ENCODE measurements at places on chromosomes 4 and X.

DNA sequence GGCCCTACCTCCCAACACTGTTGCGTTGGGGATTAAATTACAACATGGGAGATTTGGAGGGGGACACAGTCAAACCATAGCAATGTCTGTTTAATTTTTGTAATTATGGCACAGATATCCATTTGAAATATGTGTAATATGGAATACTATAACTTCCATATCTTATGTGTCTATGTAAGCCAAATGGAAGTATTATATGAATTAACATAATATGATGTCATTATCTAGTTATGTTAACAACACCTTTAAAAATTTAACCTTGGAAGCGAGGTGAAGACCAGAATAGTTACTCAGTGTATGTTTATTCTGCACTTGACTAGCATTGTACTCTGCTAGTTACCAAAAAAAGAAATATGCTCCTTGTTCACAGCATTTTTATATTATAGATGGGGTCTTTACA is 4.3 kb downstream of the SMARCA5 start:
- no peak for DNase-seq

- DNase-seq, result no peak
Observed at GRCh38 chrX:17030580-17031270, 84.3 kb downstream of the REPS2 start.

- no peak for DNase-seq
Observed at GRCh38 chrX:48745222-48745621, 16.3 kb upstream of the GLOD5 start.

DNA sequence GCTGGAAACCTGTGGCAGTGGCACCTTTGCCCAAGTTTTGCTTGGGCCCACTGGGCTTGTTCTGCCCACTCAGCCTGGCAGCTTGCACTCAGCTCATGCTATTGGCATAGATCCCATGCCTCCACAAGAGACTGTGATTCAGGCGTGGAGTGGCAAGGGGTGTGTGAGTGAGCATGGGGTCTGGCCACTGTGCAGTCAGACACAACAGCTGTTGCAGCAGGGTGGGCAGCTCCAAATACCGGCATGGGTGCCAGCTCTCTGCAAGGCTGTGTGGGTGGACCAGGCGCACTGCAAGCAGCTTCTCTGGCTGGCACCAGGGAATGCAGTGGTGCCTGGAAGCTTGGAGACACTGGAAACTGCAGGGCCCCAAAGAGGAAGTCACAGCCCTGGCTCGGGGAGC is 27.4 kb upstream of the DIPK2B start:
- DNase-seq, result no peak

DNA sequence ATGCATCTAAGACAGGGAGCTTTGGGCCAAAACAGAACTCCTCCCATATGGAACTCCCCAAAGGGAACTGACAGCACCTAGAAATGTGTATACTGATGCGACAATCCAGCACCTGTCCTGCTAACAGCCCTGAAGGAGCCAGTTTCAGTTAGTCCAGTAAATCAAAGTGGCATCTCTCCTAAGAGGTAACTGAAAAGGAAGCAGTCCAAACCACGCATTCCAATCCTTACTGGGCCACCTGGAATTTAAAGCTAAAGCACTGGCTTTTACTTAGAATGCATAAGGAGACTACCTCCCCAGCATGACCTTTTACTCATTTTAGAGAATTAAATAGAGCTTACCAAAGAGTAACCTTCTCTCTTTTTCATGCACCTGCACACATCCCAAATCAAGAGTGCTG is 586.8 kb upstream of the PITX2 start:
- no peak for DNase-seq

DNA sequence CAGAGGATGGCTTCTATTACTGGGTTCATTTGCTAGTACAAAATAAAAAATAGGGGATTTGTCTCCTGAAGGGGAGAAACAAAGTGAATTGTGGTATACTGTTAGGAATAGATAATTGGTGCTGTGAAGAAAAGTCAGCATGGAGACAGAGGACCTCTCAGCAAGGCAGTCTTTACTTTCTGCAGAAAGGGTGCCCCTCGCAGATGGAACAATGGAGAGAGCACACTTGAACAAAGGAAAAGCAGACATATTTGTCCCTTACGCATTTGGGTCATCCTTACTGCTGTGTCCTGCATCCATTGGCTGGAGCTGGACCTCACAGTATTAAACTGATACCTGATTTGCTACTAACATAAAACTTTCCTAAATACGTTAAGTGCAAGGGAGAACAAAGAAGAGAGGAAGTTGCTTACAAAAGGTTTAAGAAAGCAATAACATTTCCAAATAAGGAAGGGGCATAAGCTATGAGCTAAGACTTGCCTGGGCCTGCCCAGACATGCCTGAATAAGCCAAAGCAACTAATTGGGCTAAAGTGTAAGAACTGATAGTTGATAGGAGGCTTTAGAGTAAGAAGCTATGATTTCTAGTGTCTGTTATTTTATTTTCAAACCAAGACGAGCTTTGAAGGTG is 83.8 kb downstream of the CCKAR start:
- no peak for DNase-seq

GRCh38 chr4:149187726-149188125 is 627.9 kb downstream of the IQCM start:
- DNase-seq, result no peak

- DNase-seq, result no peak
Observed at GRCh38 chr4:124964852-124965496, 252.4 kb upstream of the ANKRD50 start.

GRCh38 chr4:84800256-84800655 is 166.2 kb downstream of the WDFY3 start:
- DNase-seq, result no peak

- peak; percentile 35 for DNase-seq
Observed at GRCh38 chr4:88158038-88158488, 376 bp downstream of the ABCG2 start.

GRCh38 chrX:24494647-24495075 is 29.6 kb downstream of the PDK3 start:
- DNase-seq, result no peak

- no peak for DNase-seq
Observed at GRCh38 chrX:54063361-54063760, 19.1 kb upstream of the PHF8 start.

DNA sequence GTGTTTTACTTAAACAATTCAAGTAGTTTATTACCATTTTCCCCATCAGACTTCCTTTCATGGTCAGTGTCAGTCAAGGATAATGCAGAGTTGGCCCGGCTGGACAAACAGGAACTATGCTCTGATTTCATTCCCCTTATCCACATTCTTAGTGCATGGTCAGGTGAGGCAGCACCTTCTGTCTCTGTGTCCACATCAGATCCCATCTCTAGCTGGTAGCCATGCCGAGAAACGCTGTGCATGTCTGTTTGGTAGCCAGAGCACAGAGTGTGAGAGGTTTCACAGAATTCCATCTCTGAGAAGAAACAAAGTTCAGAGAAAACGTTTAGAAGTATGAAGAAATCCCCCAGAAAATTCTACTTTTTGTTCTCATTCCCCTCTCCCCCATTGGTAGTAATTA is 423.7 kb upstream of the TEX13C start:
- no peak for DNase-seq

DNA sequence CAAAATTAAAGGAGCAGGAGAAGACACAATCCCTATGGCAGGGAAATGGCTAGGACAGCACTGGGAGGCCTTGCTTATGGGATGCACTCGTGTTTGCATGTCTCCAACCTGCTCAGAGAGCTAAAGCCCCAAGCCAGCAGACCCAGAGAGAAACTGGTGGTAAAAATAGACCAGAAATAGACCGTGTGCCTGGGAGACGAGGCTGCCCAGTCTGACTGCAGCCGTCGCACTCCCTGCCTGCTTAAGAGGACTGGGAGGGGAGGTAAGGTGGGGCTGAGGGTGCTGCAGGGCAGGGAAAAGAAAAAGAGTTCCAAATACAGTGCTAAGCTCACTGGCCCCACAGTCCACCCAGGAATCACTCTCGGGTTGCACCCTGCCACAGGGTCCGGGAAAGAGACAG is 633.5 kb downstream of the BCOR start:
- DNase-seq, result no peak

- DNase-seq, result no peak
Observed at GRCh38 chr4:3851211-3851610, 85.0 kb downstream of the ADRA2C start.

DNA sequence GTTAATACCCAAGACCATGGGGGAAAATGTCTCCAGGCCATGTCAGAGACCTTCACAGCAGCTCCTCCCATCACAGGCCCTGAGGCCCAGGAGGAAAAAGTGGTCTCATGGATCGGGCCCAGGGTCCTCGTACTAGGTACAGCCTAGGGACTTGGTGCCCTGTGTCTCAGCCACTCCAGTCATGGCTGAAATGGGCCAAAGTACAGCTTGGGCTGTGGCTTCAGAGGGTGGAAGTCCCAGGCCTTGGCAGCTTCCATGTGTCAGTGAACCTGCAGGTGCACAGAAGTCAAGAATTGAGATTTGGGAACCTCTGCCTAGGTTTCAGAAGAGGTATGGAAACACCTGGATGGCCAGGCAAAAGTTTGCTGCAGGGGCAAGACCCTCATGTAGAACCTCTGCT is 27.6 kb upstream of the C4orf54 start:
- no peak for DNase-seq

DNA sequence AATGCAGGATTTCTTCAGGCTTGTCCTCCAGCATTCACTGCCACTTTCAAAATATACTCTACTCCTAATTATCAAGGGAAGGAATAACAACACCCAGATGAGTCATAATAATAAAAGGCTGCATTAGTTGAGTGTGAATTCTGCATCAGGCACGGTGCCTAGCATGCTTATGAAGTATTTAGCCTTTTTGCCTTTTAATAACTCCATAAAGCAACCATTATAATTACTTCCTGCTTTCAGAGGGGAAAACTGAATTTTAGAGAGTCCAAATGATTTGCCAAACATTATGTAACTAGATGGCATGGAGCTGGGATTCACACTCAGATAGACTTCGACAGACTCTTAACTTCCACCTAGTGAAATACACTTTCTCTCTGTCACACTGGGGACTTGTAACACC is 2365.5 kb downstream of the PCDH7 start:
- DNase-seq, result no peak

- no peak for DNase-seq
Observed at GRCh38 chrX:12440246-12440645, 302.0 kb downstream of the FRMPD4 start.

GRCh38 chr4:65287071-65287470 is 383.2 kb downstream of the EPHA5 start:
- no peak for DNase-seq

DNA sequence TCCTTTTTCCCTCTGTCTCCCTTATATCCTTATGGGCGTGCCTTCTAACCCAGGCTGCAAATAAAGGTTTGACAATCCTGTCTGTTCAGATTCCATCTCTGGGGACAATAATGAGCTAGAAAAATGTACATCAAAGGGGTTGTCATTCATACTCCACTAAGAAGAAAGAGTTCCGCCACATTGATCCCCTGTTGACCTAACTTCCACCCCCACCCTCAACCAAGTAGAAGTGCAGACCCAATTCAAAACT is 541 bp upstream of the GABRA3 start:
- no peak for DNase-seq

DNA sequence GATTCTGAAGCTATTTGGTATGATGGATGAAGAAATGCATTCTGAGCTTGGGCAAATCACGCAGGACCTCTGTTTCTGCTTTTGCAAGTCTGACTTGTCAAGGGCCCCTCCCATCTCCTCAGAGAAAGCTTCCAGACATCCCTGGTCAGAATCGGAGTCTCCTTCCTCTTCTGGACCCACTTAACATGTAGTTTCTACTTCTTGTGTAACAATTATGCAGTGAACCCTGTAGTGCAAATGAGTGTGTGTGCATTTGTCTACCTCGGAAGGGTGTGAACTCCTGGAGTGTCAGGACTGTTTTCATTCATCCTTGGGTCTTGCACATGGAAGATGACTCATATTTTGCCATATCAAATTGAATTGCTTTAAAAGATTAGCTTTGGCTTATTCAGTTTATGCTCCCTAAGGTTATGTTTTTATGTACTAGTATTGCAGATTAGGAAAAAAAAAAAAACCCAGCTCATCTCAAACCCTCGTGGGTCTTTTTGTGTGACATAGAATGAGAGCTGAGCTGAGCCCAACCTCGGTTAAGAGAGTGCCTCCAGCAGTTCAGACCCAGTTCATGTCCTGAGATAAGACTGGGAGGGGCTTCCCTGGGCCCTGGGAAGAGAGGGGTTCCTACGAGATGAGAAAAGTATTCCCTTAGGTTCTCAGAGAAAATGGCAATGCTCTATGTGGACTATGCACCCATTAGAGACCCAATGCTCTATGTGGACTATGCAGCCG is 61.1 kb upstream of the RPL34 start:
- no peak for DNase-seq

- no peak for DNase-seq
Observed at GRCh38 chr4:180557348-180557747, 1685.9 kb upstream of the TENM3 start.

GRCh38 chrX:105460376-105460775 is 239.9 kb upstream of the TEX13A start:
- no peak for DNase-seq

GRCh38 chrX:13043138-13043537 is 1.3 kb downstream of the FAM9C start:
- no peak for DNase-seq

DNA sequence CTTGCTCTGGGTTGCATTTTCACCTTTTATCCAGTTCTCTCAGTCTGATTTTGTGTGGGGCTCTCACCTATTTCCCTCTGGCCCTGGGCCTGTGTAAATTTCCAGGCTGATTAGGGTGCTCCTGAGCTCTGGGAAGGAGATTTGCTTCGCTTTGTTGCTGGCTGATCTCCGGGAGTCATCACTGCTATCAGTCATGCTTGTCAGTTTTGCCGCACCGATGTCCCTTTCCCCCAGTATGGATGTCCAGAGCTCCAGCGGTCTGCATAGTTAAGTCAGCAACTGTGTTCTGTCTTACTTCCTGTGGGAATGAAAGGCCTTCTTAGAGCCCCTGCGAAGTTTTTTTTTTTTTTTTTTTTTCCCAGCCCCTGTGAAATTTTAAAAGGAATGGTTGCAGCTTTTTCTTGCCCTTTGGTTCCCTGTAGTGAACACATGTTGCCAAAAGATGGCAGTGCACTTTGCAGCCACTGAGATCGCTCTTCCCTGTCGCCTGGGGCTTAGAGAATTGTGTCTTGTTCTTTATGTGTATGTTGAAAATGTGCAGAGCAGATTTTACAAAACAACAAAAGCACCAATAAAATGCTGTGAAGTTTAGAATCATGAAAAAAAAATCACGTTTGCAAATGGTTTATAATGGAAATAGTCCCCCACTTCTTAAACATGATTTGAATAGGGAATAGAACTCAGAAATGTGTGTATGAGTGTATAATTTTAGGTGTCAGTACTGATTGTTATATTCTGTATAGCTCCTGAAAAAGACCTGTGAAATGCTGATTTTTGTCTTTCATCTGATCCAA is 109.1 kb upstream of the SLC4A4 start:
- no peak for DNase-seq

GRCh38 chr4:52728691-52729240 is 22.5 kb downstream of the ERVMER34-1 start:
- DNase-seq, result no peak

GRCh38 chr4:55503169-55503568 is 43.5 kb downstream of the CLOCK start:
- no peak for DNase-seq

DNA sequence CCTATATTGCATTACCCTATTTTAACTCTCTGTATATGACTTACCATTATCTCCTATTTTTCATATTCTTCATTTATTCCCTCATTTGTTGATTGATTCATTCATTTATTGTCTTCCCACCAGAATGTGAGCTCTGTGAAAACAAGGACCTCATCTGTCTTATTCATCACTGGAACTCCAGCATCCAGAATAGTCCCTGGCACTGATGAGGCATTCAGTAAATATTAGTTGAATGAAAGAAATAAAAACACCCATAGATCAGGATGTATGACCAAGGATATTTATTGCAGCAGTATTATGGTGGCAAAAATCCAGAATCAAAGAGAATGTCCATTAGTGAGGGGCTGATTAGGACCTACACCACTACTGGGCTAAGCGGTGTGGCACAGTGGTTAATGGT is 164.9 kb downstream of the SPRY1 start:
- DNase-seq, result no peak

Data from stimulated activated naive CD8-positive, alpha-beta T cell treated with anti-CD3 and anti-CD28 coated beads, Interleukin-15, amount 100 ng/mL, for 72 hours (primary cell).